ENCODE measurements at places on chromosomes 2 and 18.

DNA sequence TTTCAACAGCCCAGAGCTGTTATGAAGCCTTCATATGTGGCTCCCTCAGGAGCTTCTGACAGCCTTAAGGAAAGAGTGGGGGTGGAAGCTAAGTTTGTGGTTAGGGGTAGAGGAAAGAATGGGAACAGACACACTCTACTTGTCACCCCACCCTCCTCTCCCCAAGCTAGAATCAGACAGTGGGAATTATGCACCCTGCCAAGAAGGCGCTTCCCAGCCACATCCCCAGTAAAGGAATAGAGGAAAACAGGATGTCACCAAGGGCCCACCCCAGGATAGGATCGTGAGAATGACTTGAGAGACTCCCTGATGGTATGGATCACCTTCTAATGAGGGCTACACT lies 32.4 kb upstream of the EML4 start:
- ATAC-seq = no peak

- no peak for ATAC-seq
Observed at GRCh38 chr2:151733771-151734672, at the start of gene NEB. TSS of gene NEB (minus strand) at chr2:151734476. CDS start at chr2:151733156, 1,320 bp downstream.

- ATAC-seq = no peak
Observed at GRCh38 chr18:54718408-54718773, 109.9 kb upstream of the RAB27B start.

DNA sequence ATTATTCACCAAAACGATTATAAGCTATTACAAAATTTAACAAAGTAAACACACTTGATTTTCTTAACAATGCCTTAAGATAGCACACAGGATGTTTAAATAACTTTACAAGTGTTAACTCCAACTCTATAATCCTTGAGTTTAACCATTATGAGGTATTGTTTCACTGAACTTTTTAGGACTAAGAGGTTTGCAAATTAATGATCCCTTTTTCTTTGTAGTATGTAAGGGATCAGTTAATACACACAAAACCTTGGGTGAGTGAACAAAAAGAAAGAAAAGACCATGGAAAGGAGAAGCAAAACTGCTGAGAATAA lies 21.5 kb upstream of the TFPI start:
- no peak for ATAC-seq

- ATAC-seq = no peak
Observed at GRCh38 chr2:64781711-64782390, 128.1 kb upstream of the SERTAD2 start.

DNA sequence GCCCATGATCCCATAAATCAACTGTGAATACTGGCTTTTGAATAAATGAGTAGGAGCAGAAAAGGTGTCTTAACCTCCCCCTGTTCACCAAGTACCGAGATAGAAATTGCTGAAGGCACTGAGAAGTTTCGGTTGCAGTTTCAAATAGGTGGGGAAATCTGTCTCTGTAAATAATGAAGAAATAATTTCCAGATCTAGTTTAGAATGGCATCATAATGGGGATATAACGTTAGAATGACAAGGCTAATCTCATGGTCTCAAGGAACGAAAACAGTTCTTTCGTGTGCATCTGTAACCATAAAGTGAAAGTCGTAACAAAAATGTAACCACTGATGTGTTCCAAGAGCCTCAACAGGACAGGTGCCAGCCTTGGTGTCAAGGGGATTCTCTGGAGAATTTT lies 49.9 kb upstream of the TMEM18 start:
- no peak for ATAC-seq

GRCh38 chr2:226678422-226678821 lies 121.2 kb downstream of the IRS1 start:
- no peak for ATAC-seq

DNA sequence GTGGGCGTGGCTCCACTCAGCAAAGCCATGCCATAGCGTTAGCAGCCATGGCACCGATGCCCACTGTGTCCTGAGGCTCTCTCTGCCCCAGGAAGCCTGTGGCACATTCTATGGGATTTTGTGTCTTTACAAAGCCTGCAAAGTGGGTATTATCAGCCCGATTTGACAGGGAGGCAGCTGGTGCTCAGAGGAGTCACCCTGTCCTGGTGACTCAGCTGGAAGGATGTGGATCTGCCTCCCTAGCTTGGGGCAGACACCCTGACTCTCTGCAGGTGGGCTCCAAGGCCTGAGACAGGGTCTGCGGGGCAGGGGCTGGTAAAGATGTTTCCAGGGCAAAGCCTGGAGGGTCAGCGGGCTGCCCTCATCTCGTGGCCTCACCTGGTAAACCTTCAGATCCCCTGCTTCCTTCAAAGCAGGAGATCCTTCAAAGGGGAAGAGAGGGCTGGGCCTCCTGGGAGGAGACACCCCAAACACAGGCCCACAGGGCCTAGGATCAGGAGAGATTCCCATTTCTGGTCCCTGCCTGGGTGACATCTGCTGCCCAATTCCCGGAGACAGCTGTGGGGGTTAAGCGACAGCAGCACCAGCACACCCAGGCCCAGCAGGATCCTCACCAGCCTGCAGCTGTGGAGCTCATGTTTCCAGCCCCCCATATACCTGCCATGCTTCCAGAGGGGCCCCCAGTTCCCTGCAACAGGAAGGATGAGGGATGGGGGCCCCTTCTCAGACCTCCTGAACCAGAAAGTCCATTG lies 3.0 kb upstream of the ASB1 start:
- ATAC-seq = no peak

- ATAC-seq = peak; percentile 85
Observed at GRCh38 chr2:111139637-111140317, 19.1 kb downstream of the BCL2L11 start.

GRCh38 chr2:50492477-50492851 lies 539.5 kb downstream of the NRXN1 start:
- peak; percentile 64 for ATAC-seq

DNA sequence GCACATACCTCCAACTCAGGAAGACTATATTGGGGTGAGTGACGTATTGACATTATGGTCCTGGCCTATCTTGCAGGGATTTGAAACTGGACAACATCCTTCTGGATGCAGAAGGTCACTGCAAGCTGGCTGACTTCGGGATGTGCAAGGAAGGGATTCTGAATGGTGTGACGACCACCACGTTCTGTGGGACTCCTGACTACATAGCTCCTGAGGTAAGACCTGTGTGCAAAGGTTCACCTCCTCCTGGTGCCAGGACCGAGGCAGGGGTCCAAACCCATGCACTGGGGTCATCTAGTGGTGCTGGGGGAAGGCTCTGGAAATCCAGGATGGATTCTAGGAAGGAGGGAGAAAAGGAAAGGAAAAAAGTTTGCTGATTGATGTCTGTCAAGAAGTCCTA lies 152.2 kb upstream of the EPAS1 start:
- ATAC-seq = no peak

DNA sequence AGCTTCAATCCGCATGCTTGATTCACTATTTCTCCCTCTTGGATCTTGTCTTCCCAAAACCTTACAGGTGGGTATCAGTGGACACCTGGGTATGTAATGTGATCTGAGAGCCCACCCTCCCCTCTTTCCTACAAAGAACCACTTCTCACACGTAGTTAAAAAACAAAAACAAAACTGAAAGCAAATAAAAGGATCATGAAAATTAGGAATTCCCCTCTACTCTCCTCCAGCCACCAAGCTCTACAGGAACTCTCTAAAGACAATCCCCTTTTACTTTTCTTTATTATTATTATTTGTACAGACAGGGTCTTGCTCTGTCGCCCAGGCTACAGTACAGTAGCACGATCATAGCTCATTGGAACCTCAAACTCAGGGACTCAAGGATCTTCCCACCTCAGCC lies 40.8 kb upstream of the MYO1B start:
- no peak for ATAC-seq

GRCh38 chr2:1749489-1750119 lies 5.3 kb upstream of the PXDN start:
- ATAC-seq = no peak
